ENCODE measurements at places on chromosomes 4 and X. TPM values are rescaled to one million over a fixed set of nuclear protein-coding genes. Genes with fewer than 3 reads are reported as not detected.

GRCh38 chr4:109721033-109721432 is 8.8 kb downstream of the PLA2G12A start:
- peaks cover 23% of the 10 kb centered on the region for H3K4me1 ChIP-seq
- no peaks in the 10 kb centered on the region for H3K27me3 ChIP-seq
- H3K27ac ChIP-seq = no peak overlapping the region
- no peak overlapping the region for H3K4me3 ChIP-seq
- no peaks in the 10 kb centered on the region for H3K36me3 ChIP-seq

The IL3RA gene
- not detected for total RNA-seq

- peaks cover 56% of the 10 kb centered on the region for H3K4me1 ChIP-seq
- no peaks in the 10 kb centered on the region for H3K27me3 ChIP-seq
- peak overlapping the region; percentile 90 for H3K27ac ChIP-seq
- DNase-seq = peak; percentile 61
- H3K4me3 ChIP-seq = no peak overlapping the region
Measured at GRCh38 chrX:44432641-44433040, 89.2 kb upstream of the EFHC2 start.

- H3K27me3 ChIP-seq = no peaks in the 10 kb centered on the region
- H3K4me3 ChIP-seq = no peak overlapping the region
- H3K4me1 ChIP-seq = peaks cover 43% of the 10 kb centered on the region
- no peaks in the 10 kb centered on the region for H3K36me3 ChIP-seq
Measured at GRCh38 chrX:69152417-69152841, 12.8 kb downstream of the PJA1 start.

GRCh38 chr4:72463724-72464123 is 105.3 kb downstream of the ADAMTS3 start:
- no peaks in the 10 kb centered on the region for H3K4me1 ChIP-seq
- H3K27me3 ChIP-seq = no peaks in the 10 kb centered on the region
- no peak overlapping the region for H3K27ac ChIP-seq
- H3K36me3 ChIP-seq = no peaks in the 10 kb centered on the region
- no peak for DNase-seq

GRCh38 chr4:185445209-185445608 is 19.4 kb upstream of the UFSP2 start:
- no peak overlapping the region for H3K4me3 ChIP-seq
- H3K27me3 ChIP-seq = no peaks in the 10 kb centered on the region
- no peak overlapping the region for H3K27ac ChIP-seq
- H3K36me3 ChIP-seq = no peaks in the 10 kb centered on the region

DNA sequence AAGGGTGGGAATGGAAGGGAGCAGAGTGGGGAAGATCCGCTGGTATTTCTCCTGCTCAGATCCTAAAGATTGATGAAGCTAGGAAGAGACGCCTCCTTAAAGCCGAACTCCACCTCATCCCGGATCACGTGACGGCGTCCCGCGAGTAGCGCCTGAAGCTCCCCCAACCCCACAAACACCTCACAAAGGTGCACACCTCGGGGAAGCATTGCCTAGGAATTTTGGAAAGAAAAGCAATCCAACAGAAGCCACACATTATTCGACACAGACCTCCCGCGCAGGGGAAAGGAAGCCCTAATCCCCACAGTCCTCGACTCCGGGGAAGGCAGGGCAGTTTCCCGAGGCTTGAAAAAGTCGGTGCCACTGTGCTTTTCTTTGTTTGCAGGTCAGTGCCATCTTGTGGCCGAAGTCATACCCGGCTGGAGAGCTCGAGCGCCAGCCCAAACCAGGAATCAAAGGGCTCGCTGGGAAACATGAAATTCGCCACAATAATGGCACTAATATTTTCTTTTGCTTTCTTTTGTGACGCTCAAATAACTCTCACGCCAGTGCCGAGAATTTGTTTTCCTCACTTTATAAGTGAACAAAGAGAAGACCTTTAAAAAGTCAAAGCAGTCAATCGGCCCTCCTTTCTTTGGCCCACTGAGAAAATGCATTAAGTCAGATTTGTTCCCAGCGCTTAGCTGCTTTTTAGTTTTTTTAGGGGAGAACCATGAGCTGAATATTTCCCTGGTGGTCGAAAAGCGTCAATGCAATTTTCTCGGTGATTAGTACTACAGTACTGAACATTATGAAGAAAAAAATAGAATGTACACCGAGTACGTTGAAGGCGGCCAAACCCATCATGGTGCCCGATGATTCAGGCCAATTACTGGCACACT is at the start of gene NPY1R:
TSS of gene NPY1R (minus strand) at position 71 of the 881 bp plus-strand sequence. CDS start 6,042 bp downstream, outside the sequence.
- no peaks in the 10 kb centered on the region for H3K36me3 ChIP-seq
- peak within 1 kb of the TSS; percentile 76 for H3K4me3 ChIP-seq
- DNase-seq = peak; percentile 70
- H3K4me1 ChIP-seq = no peaks in the 10 kb centered on the region
- peaks cover 21% of the 10 kb centered on the region for H3K27me3 ChIP-seq

The PARM1 gene
- 4.5 TPM for total RNA-seq

GRCh38 chr4:1309261-1310010 is 19.7 kb downstream of the MAEA start:
- no peak overlapping the region for H3K27ac ChIP-seq
- peaks cover 7% of the 10 kb centered on the region for H3K36me3 ChIP-seq
- H3K4me3 ChIP-seq = no peak overlapping the region
- no peak for DNase-seq
- H3K4me1 ChIP-seq = peaks cover 6% of the 10 kb centered on the region

DNA sequence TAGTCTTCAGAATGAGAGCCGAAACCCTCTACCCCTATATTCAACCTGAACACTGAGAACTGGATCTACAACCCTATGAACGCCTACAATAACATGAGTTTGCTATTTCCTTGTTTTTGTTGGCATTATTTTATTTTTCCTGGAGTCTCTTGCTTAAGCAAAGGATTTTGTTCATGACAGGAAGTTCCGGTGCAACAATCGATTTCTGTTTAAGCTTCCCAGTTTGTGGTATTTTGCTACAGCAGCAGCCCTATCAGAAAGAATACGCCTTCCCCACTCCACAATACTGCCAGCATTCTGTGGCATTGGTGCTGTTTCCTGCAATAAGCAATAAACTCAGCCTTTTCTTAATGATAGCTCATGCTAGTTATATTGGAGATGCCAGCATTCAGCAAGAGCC is 60.9 kb downstream of the NPY5R start:
- H3K27me3 ChIP-seq = no peaks in the 10 kb centered on the region
- H3K36me3 ChIP-seq = no peaks in the 10 kb centered on the region
- DNase-seq = no peak
- no peaks in the 10 kb centered on the region for H3K4me1 ChIP-seq
- no peak overlapping the region for H3K27ac ChIP-seq
